ENCODE measurements at places on chromosomes 11 and 22. TPM values are rescaled to one million over a fixed set of nuclear protein-coding genes. Genes with fewer than 3 reads are reported as not detected.

- no peak for DNase-seq
Observed at GRCh38 chr11:74630043-74630442, 37.7 kb downstream of the POLD3 start.

PARVA gene
- 20.0 TPM for polyA plus RNA-seq

- DNase-seq: no peak
Observed at GRCh38 chr11:27060816-27061460, 20.3 kb downstream of the BBOX1 start.

SMC1B gene
- 0.49 TPM for polyA plus RNA-seq

DNA sequence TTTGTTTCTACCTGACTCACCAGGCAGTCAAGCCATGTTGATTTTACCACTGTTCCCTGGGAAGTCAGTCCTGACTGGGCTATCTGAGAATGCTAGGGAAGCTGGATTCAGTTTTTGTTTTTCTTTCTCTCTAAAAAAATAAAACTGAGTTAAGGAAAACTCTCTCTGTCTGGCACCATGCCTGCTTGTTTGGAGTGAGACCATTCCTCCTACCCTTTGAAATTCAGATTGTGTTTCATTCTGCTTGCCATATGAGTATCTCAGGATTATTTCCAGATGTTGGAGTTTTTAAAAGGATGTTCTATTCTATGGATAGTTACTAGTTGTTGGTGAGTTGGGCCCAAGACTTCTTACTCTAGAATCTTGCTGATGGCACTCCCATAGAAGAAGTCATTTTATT lies 1917.0 kb downstream of the LRRC4C start:
- DNase-seq: no peak

Data from brain (organoid and tissue), 16 donors.